Smooth muscle cell of the umbilical artery (primary cell): ENCODE measurements at places on chromosomes 5 and 9. TPM values are rescaled to one million over a fixed set of nuclear protein-coding genes. Genes with fewer than 3 reads are reported as not detected.

Gene LCN15
- total RNA-seq: not detected in 2 replicates

Gene CNTLN
- 8.9 and 10.2 TPM in 2 replicates for total RNA-seq

Gene CAMK2A
- 1.6 and 3.3 TPM in 2 replicates for total RNA-seq

Gene NIPSNAP3A
- total RNA-seq: 37.9 and 42.2 TPM in 2 replicates

Gene LRRC19
- total RNA-seq: not detected in 2 replicates

Gene NXNL2
- 0.89 and 0.97 TPM in 2 replicates for total RNA-seq

Gene RPL35
- 687 and 1,871 TPM in 2 replicates for total RNA-seq

Gene NEUROG1
- total RNA-seq: not detected in 2 replicates

Gene FGF10
- total RNA-seq: under 0.01 TPM in 1 of 2 replicates, not detected in the other

Gene TIGD6
- total RNA-seq: 6.6 and 7.7 TPM in 2 replicates

Gene ADGRV1
- total RNA-seq: 0.14 and 0.89 TPM in 2 replicates

Gene LCN12
- 0.30 and 0.51 TPM in 2 replicates for total RNA-seq

Gene FCN2
- total RNA-seq: not detected in 2 replicates

Gene PROB1
- 0.59 and 0.78 TPM in 2 replicates for total RNA-seq
